ENCODE measurements at places on chromosomes 1 and 21.

- no peak for DNase-seq
Observed at GRCh38 chr1:216721863-216722262, 1.4 kb downstream of the ESRRG start.

DNA sequence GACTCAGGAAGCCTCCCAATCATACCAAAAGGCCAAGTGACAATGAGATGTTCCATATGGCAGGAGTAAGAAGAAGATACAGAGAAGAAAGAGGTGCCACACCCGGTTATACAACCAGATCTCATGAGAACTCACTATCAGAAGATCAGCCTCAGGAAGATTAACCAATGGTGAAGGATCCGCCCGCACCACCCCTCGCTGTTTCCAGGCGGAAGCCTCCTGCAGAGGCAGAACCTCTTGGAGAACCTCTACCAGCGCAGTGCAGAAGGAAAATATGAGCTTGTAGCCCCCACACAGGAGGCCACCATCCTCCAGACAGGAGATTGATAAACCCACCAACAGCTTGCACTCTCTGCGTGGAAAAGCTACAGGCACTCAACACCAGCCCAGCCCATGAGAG is 245.1 kb downstream of the POTED start:
- DNase-seq = no peak

- DNase-seq = peak; percentile 18
Observed at GRCh38 chr21:25708467-25709065, 26.1 kb downstream of the ATP5PF start.

DNA sequence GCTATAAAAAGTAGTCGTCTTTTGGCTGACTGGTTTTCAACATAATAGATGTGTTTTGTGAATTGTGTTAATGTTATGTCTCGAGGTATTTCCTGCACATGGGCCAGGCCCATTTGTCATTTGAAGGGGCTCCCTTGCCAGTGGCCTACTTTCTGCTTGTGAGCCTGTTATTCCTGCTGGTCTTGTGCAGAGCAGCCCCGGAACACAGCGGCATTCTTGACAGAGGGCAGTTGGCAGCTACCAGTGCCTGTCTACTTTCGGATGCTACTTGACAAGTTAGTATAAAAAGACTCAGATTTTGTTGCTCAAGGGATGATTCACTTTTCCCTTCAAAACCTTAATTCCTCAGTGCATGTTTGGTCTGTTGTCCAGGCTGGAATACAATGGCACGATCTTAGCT is 28.5 kb downstream of the PGM1 start:
- DNase-seq = no peak

GRCh38 chr1:228471762-228472398 is 15.3 kb upstream of the RNF187 start:
- no peak for DNase-seq

DNA sequence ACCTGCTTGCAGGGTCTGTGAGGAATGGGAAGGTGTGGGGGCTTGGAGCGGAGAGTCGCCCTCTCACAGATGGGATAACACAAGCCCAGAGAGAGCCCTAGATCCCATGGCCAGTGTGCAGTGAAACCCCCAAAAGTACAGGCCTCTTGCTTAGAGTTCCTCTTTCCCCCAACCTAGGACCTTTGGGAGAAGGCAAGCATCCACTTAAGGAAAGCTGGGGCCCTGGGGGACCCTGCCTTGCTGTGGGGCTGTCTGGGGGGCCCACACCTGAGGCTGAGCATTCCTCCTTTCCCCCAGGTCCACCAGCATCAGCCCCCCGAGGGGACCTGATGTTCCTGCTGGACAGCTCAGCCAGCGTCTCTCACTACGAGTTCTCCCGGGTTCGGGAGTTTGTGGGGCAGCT is 1.1 kb downstream of the VWA1 start:
- no peak for DNase-seq

Measured in stimulated activated CD8-positive, alpha-beta memory T cell treated with anti-CD3 and anti-CD28 coated beads, Interleukin-7, amount 100 ng/mL, for 1 hour (primary cell).